ENCODE measurements at places on chromosomes 11 and 22.
A peak's percentile ranks its signal among the peaks of the same experiment; 100 is the strongest.

GRCh38 chr11:64007160-64007628, 21.0 kb downstream of the OTUB1 start:
- DNase-seq, result no peak

- no peak for DNase-seq
Observed at GRCh38 chr11:18785411-18785810, 6.2 kb downstream of the PTPN5 start.

- DNase-seq, result no peak
Observed at GRCh38 chr11:20203831-20204230, 43.6 kb upstream of the DBX1 start.

GRCh38 chr22:35685731-35686130, 31.9 kb upstream of the APOL5 start:
- DNase-seq, result no peak

DNA sequence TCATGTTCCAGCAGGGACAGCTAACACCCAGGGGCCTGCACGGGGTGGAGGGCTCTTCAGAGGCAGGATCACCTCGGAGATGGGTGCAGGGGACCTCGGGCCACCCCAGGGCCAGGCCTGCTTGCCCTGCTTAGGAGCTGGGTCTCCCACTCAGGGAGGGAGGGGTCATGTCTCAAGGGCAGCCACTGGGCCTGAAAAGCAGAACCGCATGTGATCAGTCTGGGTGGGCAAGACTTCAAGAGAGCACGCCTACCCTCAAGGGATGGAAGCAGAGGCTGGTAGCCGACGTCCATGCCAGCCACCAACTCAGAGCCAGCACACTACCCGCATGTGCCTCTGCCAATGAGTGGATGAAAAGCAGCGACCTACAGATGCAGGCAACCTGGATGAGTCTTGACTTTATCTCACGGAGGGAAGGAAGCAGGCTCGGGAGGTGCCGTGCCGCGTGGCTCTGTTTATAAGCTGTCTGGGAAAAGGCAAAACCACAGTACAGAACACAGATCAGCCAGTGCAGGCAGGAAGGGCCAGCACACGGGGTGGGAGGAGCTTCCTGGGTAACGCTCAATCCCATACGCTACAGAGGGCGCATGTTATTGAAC, 16.0 kb downstream of the TBX1 start:
- no peak for DNase-seq

- no peak for DNase-seq
Observed at GRCh38 chr11:17529844-17530185, 14.4 kb downstream of the USH1C start.

GRCh38 chr11:96127596-96127959, 203.7 kb upstream of the MTMR2 start:
- DNase-seq, result no peak

- peak; percentile 60 for DNase-seq
Observed at GRCh38 chr22:37316875-37317371, 34.6 kb downstream of the CYTH4 start.

DNA sequence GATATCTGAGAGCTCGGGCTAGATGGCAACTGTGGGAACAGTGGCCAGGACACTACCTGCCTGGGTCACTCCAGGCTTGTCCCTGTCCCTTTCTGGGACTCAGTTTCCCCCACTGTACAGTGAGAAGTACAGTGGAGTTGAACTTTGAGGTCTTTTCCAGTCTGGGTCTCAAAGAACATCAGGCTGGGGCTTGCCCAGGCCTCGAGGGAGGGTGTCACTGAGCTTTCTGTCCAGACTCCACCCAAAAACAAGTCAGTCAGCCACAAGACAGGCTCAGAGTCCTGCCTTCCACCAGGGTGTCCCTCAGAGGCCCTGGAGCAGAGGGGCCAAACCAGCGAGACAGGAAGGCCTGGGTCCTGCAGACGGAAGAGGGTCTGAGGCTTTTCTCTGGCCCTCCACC, 2.0 kb upstream of the PLA2G3 start:
- DNase-seq, result no peak

- no peak for DNase-seq
Observed at GRCh38 chr11:117271208-117271607, 19.9 kb upstream of the BACE1-AS start.

- no peak for DNase-seq
Observed at GRCh38 chr22:48711669-48712068, 1116.0 kb downstream of the BRD1 start.

DNA sequence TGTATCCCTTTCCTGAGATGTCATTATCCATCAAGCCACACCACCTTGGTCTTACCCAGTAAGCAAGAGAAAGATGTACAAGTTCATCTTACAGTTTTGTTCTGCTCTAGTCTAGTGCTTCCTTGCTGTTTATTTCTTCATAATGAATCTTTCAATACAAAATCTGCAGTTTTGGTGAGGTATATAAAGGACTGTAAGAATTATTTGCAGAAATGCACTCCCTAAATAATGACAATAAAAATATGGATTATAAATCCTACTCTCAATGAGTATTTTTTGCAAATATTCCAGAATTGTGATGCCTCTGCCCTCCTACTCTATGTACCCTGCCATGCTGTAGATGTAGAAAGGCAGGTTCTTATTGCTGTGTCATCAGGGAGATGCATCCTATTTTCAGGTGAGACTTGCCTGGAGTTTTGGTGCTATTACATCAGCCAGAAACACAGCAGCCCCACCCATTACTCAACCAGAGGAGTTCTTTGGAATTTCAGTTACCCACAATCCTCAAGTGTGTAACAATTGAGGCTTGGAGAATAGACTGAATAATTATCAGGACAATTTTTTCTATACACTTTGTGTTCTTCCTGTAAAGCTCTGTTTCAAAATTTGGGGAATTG, at the start of gene OR10S1:
Gene OR10S1 (minus strand): TSS at position 51 of the 617 bp plus-strand sequence. CDS start 117 bp downstream, outside the sequence.
- no peak for DNase-seq

- DNase-seq, result no peak
Observed at GRCh38 chr11:76677458-76677765, 6.9 kb upstream of the LRRC32 start.

- no peak for DNase-seq
Observed at GRCh38 chr11:46001448-46001914, 79.0 kb downstream of the LARGE2 start.

DNA sequence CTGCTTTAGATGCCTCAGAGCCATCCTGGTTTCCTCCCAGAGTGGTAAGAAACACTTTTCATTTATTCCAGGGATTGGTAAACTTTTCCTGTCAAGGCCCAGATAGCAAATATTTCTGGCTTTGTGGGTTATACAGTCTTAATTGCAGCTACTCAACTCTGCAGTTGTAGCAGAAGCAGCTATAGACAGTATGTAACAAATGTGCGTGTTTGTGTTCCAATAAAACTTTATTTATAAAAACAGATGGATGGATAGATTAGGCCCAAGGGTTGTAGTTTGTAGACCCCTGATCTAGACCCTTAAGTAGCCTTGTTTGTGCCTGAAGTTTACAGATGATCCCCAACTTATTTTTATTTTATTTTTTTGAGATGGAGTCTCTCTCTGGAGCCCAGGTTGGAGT, 17.9 kb downstream of the NNMT start:
- no peak for DNase-seq

- DNase-seq, result no peak
Observed at GRCh38 chr11:1870721-1871466, 18.0 kb downstream of the LSP1 start.

- no peak for DNase-seq
Observed at GRCh38 chr11:82731691-82732277, 1.9 kb downstream of the FAM181B start.

GRCh38 chr11:96329419-96329818, 13.6 kb downstream of the MAML2 start:
- DNase-seq, result no peak

DNA sequence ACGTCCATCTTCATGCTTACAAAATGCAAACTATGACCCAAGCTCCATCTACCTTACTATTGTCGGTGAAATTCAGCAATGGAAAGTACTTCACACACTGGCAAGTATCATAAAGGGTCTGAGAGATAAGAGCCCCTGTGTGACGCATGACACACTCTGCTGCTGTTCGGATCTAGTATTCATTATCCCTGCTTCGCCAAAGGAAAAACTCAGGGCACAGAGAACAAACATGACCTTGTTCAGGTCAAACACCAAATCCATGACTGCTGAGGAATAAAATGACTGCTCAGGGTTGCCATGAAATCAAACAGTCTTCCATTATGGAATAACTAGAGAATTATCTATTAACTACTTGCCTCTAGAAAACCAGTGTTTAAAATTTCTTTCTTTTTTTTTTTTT, 73.0 kb downstream of the MICAL3 start:
- no peak for DNase-seq

GRCh38 chr22:33240888-33241475, 182.8 kb upstream of the SYN3 start:
- DNase-seq, result no peak

- no peak for DNase-seq
Observed at GRCh38 chr22:38867124-38867455, 4.9 kb downstream of the CBX6 start.

DNA sequence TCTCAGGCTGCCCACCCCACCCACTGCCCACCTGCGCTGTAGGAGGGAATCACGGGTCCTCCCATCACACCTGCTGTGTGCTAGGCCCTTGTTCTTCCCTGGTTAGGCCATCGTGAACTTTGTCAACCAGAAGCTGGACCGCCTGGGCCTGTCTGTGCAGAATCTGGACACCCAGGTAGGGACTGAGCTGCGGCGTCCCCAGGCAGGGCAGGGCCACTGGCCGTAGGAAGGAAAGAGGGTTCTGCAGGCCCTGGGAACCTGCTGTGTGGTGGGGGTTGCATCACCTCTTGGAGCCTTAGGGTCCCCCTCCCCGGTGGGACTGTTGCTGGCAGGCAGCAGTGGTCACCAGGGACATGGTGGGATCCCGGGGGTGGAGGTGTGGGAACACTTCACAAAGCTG, 15.5 kb downstream of the PARVG start:
- DNase-seq, result no peak

- no peak for DNase-seq
Observed at GRCh38 chr22:46815896-46816731, 53.7 kb downstream of the TBC1D22A start.

DNA sequence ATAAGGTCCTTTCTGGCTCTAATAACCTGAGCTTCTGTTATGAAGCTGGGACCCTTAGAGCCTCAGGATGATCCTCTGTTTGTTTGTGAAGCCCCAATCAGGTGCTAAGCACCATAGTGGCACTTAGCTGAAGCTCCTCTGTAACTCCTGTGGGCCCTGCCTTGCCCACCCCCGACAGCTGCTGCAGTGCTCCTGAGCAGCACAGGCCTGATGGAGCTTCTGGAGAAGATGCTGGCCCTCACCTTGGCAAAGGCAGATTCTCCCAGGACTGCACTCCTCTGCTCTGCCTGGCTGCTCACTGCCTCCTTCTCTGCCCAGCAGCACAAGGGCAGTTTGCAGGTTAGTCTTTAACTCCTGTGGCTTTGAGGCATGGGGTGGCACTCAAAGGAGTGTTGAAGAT, 19.0 kb upstream of the CCDC134 start:
- DNase-seq, result no peak

DNA sequence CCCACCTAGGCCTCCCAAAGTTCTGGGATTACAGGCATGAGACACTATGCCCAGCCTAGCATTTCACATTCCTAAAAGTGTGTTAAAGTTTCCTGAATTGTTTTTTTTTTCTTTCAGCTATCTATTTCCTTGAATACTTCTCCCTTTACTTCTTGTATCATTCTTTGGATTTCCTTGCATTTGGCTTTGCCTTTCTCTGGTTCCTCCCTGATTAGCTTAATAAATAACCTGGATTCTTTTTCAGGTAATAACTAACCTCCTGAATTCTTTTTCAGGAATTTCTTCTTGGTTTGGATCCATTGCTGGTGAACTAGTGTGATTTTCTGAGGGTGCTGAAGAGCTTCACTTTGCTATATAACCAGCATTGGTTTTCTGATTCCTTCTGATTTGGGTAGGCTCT, 47.9 kb downstream of the MRGPRX2 start:
- DNase-seq, result no peak

Data from GDM1 (cell line).